ENCODE measurements at places on chromosomes 5 and 9.

DNA sequence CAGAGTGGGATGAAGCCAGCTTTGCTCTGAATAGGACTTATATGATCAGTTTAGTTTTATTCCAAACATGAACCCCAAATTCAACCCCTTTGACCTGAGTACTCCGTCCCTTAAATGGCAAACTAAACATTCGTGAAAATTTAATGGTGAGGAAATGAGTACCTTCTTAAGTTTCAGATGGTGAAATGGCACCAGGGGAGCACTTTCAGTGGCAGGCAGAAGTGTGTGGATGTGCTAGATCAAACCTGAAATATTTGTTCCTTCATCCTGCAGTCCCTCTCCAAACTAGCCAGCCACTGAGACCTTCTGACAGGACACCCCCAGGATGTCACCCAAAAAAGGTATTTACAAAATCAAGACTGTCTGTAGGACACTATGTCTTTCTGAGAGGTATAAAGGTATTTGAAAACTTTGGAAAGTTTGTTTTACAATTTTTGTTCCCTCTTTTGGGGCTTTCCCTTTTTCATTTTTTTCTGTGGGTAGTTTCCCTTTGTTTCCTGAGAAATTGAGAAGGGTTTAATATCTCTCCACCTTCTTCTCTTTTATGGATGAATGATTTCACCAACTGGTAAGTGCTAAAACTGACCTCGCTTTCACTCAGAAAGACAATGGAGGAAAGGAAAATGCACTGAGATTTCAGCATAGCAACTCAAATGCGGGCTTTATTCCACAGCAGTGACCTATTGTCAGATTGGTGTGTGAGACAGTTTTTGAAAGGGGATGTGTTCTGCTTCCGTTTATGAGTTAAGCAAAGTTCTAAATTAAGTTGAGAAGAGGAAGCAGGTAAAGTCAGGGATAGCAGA, 127.1 kb downstream of the TMC1 start:
- no peak overlapping the region for H3K4me3 ChIP-seq
- H3K36me3 ChIP-seq: no peaks in the 10 kb centered on the region
- H3K27ac ChIP-seq: no peak overlapping the region
- no peaks in the 10 kb centered on the region for H3K4me1 ChIP-seq

GRCh38 chr9:83423815-83424707, 114.1 kb downstream of the FRMD3 start:
- H3K36me3 ChIP-seq: no peaks in the 10 kb centered on the region
- H3K4me1 ChIP-seq: no peaks in the 10 kb centered on the region
- H3K27me3 ChIP-seq: no peaks in the 10 kb centered on the region
- no peak for DNase-seq
- no peak overlapping the region for H3K4me3 ChIP-seq
- H3K27ac ChIP-seq: no peak overlapping the region

DNA sequence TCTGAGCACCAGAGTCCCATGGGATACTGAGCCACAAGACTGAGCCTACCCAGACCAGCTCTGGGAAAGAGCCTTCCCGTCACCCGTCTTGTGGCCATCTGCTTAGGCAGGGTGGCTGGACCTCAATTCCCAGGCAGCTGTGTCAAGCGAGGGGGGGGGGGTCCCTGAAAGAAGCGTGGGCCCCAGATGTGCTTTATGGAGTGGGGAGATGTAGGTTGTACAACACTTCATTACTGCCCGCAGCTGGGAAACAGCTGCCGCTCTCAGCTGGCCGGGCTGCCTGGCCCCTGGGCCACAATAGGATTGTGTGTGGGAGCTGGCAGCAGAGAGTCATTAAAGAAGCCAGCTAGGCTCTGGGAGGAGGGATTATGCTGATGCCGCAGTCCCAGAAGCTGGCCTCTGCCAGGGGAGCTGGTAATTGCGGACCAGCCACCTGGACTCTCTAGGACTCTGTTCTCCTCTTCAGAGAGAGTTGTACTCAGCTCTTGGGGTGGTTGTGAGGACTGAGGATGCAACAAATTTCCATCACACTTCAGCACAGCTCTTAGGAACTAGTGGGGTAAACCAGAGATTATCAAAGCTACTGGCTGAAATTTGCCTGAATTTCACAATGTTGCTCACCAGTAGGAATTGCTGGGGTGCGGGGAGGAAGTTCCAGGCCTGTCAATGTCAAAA, 145.4 kb downstream of the GADD45G start:
- DNase-seq: no peak
- H3K4me1 ChIP-seq: peaks cover 21% of the 10 kb centered on the region
- H3K4me3 ChIP-seq: no peak overlapping the region
- H3K27ac ChIP-seq: no peak overlapping the region

DNA sequence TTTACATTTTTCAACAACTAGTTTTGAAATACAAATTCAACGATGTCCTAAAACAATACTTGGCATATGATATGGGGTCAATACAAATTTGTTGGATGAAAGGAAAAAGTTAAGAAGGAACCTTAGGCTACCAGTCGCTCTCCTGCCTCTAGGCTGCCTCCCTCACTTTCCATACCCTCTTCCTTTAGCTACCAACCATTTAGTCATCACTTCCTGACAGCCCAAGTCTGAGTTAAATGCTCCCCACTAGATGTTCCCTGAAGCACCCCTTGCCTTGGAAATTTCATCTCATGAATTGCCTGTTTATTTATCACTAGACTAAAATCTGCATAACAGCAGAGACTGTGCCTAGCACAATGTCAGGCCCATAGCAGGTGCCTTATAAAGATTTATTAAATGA, 2.7 kb upstream of the LARS1 start:
- no peak for DNase-seq
- H3K27ac ChIP-seq: no peak overlapping the region
- no peaks in the 10 kb centered on the region for H3K36me3 ChIP-seq
- H3K27me3 ChIP-seq: peaks cover 4% of the 10 kb centered on the region
- H3K4me1 ChIP-seq: peaks cover 3% of the 10 kb centered on the region
- H3K4me3 ChIP-seq: no peak overlapping the region

- H3K36me3 ChIP-seq: peaks cover 26% of the 10 kb centered on the region
- no peak overlapping the region for H3K4me3 ChIP-seq
- H3K27ac ChIP-seq: no peak overlapping the region
- no peak for DNase-seq
- H3K27me3 ChIP-seq: no peaks in the 10 kb centered on the region
- peaks cover 2% of the 10 kb centered on the region for H3K4me1 ChIP-seq
Observed at GRCh38 chr5:149824120-149824519, 94.0 kb downstream of the PPARGC1B start.

GRCh38 chr5:11468334-11469039, 435.8 kb downstream of the CTNND2 start:
- H3K27me3 ChIP-seq: no peaks in the 10 kb centered on the region
- H3K27ac ChIP-seq: no peak overlapping the region
- no peak for DNase-seq
- no peaks in the 10 kb centered on the region for H3K36me3 ChIP-seq

GRCh38 chr5:140023611-140024191, 19.4 kb downstream of the NRG2 start:
- H3K27ac ChIP-seq: no peak overlapping the region
- H3K4me1 ChIP-seq: no peaks in the 10 kb centered on the region
- no peaks in the 10 kb centered on the region for H3K36me3 ChIP-seq
- peaks cover 31% of the 10 kb centered on the region for H3K27me3 ChIP-seq

DNA sequence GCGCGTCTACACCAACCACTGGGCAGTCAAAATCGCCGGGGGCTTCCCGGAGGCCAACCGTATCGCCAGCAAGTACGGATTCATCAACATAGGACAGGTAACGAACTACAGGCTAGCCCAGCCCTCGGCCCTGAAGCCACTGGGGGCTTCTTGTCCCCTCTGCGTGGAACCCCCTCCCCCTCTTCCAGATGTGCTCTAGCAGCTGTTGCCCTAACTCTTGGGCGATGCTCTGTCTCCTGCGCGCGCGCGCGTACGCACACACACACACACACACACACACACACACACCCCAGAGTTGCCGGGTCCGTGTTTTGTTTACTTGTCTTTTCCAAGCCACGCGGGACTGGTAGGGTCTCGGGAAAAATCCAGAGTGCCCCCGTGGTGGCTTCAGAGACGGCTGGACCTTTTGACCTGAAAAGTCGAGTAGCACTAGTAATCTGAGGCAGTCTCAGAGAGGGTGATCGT, 836 bp downstream of the PCSK5 start:
- peak overlapping the region; percentile 96 for H3K27ac ChIP-seq
- DNase-seq: no peak
- peaks cover 74% of the 10 kb centered on the region for H3K4me1 ChIP-seq
- no peaks in the 10 kb centered on the region for H3K36me3 ChIP-seq
- H3K4me3 ChIP-seq: peak overlapping the region; percentile 96
- peaks cover 21% of the 10 kb centered on the region for H3K27me3 ChIP-seq

GRCh38 chr5:42267091-42267490, 156.1 kb upstream of the GHR start:
- no peaks in the 10 kb centered on the region for H3K27me3 ChIP-seq
- no peak overlapping the region for H3K27ac ChIP-seq
- H3K4me1 ChIP-seq: no peaks in the 10 kb centered on the region
